T-helper 1 cell (primary cell): ENCODE measurements at places on chromosomes 7 and 10.

GRCh38 chr7:2974093-2974819 lies 69.4 kb downstream of the CARD11 start:
- no peak for DNase-seq

DNA sequence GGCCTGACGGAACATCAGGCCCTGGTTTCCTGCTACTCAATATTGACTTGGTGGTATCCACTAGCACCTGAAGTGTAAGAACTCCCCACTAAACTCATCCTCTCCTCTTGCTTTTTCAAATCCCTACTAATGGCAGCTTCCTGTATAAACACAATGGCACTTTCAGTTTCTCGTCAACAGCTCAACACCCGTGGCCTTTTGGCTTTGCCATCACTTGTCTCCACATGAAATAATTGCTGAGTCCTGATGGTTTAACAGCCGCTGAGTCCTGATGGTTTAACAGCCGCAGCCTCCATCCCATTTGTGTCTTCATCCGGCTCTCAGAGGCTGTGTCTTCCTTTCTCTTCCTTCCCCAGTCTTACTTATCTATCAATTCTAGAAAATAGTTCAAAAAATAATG lies 261.4 kb upstream of the PITRM1 start:
- no peak for DNase-seq

DNA sequence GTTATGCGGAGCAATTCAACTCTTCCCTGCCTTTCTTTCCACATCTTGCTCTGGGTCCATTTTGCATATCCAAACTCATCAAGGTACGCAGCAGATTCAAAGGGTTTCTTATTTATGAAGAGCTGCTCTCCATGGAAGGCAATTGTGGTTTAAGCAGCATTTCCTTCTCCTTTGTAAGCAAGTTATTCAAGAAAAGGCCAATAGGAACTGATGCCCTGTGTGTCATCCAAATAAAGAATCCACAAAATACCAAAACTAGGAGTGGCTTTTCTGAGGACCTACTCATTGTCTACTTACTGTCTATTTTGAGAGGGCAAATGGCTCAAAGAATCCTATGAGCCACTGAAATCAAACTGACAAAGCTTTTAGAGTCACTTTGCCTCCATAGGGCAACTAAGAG lies 253.1 kb downstream of the PTEN start:
- no peak for DNase-seq

DNA sequence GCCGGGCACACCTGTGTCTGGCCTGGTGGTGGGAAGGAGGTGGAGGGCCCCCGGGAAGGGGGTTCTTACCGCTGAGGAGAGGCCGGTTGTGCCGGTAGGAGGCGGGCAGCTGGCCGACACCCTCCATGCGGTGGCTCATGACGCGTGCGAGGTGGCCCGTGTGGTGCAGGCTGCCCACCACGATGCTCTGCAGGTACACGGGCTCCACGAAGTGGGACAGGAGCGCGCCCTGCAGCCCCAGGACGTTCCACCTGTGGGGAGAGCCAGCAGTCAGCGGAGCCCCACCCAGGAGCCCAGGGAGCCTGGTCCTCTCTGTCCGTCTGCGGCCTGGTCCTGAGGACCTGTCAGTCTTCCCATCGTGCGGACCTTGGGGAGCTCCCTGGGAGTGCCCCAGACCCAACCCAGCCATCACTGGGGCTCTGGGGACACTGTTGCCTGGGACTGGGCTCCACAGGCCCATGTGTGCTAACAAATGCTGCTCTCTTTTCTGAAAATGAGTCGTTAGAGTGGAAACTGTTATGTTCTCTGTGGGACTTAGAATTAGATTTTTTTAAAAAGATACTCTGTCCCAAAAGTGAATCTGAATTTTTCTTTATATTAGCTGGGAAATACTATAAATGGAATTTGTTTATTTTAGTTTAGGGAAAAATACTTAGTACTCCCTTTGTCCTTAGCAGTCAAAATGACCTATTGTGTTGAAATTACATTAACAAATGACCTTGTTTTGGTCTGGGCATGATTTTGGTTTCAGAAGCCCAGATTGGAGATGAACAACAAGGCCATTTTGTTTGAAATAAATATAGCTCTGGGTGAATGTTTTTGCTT lies 143.9 kb downstream of the WDR37 start:
- no peak for DNase-seq

GRCh38 chr10:82266438-82266837 lies 391.4 kb downstream of the NRG3 start:
- no peak for DNase-seq

DNA sequence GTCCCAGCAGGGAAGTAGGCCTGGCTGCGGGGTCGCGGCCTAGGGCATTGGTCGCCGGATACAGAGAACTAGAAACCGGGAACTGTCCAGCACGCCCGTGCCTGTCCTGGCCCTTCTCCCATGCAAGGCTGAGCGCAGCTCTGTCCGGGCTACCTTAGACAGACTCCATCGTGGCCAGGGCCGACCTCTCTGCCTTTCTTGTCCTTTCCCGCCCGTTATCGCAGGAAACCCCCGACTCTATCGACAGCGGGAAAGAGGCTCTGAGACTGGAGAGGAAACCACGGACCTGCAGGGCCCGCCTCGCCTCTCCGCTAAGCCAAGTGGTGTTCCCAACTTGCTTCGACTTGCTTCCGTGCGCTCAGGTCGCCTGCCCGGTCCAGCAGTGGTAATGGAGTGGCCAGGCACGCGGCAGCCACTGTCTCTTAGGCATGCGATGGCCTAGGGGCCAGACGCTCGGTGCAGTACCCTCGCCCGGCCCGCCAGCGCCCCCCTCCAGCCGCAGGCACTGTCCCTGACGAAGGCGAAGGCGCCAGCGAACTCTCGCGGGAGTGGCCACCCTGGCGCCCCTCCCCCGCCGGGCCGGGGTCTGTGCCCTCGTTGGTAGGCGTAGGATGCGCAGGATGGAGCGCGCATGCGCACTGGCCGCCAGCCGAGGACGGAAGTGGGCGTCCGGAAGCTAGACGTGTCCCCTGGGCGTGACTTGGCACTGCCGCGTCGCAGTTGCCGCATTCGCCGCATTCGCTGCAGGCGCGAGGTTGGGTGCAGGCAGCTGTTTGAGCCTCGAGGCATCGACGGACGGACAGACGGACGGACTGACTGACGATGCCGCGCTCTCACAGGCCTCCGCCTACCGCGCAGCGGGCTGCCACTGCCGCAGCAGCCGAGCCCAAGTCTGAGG lies 54.4 kb downstream of the MCMBP start:
- no peak for DNase-seq

DNA sequence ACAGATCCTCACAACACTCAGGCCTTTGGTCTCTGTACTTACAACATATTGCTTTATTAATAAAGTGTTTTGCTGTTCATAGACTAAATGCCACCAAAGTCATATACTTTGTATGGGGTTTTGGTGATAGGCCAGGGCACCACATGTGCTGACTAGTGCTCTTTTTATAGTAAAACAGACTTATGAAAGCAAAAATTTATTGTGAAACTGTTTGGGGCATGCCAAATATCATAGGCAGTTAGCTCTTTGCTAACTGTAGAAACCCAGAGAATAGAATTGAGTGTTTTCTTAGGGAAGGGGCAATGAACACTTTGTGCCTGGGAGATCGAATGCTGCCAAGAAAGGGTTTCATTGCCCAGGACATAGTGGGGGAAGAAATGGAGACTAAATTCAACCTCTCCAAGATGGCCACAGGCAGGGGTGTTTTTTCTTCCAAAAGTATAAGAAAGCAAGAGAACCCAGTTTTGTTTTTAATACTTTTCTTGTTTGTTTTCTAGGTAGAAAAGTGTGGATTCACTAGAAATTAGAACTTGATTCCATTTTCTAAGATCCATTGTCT lies 142.7 kb downstream of the TRIL start:
- DNase-seq: no peak

GRCh38 chr10:8026349-8027259 lies 27.9 kb upstream of the GATA3 start:
- no peak for DNase-seq

- DNase-seq: no peak
Observed at GRCh38 chr7:143417734-143418383, 9.2 kb upstream of the EPHA1 start.

GRCh38 chr7:120877701-120878100 lies 19.8 kb upstream of the TSPAN12 start:
- no peak for DNase-seq

GRCh38 chr10:126844406-126844805 lies 60.8 kb upstream of the DOCK1 start:
- DNase-seq: no peak

DNA sequence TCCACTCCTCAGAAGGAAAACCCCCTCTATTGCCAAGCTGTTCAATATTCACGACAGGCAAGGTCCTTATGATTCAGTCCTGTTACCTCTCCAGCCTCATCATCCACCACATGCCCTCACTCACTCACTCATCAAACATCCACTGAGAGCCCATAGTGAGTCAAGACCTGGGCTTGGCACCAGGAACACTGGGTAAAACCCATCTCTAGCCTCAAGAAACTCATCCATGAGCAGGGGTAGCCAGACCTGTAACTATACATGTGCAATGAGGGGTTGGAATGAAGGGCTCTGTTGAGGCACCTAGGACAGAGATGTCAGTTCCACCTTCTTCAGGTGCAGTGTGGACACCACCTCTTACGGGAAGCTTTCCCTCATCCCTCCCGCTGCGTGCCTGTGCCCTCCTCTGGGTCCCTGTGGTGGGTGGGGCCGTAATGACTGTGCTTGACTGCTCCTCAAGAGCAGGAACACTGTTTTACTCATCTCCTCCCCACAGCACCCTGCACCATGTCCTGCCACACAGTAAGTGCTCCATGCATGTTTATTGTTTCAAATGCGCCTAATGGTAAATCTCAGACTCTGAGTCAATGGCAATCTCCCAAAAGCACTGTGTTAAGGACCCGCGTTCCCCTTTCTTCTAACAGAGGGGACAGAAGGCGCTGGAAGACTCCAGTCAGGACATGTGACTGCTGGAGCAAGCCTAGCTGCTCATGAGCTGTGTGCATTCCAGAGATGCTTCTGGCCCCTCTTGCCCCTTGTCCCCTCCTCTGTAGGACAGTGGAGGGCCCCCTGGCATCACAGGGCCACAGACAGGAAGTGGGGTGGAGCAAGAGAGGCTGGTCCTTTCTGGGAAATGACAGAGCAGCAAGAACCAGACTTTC lies 95.4 kb downstream of the HIPK2 start:
- no peak for DNase-seq
